SJSA1 (cell line): ENCODE measurements at places on chromosomes 3 and 15.

DNA sequence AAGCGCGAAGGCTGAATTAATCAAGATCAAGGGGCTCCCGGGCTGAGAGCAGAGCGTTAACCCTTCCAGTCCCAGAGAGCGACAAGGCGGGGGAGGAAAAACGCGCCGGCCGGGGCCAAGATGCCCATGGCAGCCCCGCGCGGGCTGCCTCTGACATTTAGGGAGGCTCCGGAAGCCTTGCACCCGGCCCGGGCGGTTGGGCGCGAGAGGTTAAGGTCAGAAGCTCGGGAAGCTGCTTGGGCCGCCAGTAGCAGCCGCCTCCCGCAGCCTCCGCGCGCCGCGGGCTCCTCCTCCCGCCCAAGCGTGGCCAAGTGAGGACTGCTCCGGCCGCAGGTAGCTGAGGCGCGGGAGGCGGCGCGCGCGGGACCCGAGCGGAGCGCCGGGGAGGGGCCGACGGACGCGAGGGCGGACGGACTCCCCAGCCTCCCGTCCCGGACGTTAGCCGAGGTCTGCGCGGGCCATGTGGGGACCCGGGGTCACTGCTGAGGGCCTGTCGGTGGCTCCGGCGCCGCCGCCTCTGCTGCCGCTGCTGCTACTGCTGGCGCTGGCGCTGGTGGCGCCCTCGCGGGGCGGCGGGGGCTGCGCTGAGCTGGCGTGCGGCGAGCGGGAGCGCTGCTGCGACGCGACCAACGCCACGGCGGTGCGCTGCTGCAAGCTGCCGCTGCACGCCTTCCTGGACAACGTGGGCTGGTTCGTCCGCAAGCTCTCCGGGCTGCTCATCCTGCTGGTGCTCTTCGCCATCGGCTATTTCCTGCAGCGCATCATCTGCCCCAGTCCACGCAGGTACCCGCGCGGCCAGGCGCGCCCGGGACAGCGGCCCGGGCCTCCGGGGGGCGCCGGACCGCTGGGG lies at the start of gene C3orf80:
Gene C3orf80, plus strand, starts transcription at position 247 of the 850 bp plus-strand sequence. Its CDS starts 214 bp downstream, at position 461.
- peak; percentile 48 for DNase-seq

DNA sequence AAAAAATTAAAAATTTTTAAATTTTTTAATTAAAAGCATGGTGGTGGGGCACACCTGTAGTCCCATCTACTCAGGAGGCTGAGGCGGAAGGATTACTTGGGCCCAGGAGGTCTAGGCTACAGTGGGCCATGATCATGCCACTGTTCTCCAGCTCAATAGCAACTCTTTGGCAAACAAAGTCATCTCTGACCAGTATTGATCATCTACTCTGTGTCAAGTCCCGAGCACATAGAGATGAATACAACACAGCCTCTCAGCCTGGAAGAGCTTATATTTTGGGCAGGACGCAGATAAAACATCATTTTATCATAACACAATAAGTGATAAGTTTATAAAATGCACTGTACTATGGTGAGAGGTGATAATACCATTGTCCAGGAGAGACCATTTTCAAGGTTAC lies 281.6 kb upstream of the GADL1 start:
- no peak for DNase-seq

GRCh38 chr3:32596909-32597369 lies 26.3 kb upstream of the DYNC1LI1 start:
- no peak for DNase-seq

DNA sequence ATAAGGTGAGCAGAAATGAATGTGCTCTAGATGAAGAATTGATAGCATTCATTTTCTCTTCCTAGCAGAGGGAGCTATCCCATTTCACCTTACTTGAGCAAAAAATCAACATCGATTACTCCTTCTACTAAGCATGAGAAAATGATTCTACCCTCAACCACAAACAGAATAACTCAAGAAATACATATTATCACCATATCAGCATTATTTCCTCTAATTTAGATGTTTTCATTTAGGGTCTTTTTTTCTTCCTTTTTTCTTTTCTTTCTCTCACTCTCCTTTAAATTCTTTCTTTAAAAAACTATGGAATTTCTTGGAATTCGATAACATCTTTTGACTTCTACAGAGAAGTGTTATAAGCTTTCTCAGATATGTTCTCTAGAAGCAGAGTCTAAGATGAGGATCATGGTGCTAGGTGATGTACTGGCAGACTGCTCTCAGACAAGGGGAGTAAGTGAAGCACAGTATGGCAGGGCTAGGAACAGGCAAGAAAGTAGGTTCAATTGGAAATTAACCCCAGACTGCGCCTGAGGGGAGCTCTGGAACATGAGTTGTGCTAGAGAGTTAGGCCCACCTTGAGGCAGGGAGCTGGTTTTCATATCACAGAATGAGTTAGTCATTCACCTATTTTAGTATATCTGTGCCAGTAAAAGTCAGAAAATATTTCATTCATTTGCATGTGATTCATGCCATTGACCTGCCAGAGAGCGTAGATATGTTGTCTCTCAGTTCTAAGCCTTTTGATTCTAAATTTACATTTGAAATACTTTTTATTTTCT lies 279.2 kb upstream of the KCNH8 start:
- no peak for DNase-seq

GRCh38 chr3:57826952-57827723 lies 71.0 kb downstream of the SLMAP start:
- DNase-seq, result no peak

DNA sequence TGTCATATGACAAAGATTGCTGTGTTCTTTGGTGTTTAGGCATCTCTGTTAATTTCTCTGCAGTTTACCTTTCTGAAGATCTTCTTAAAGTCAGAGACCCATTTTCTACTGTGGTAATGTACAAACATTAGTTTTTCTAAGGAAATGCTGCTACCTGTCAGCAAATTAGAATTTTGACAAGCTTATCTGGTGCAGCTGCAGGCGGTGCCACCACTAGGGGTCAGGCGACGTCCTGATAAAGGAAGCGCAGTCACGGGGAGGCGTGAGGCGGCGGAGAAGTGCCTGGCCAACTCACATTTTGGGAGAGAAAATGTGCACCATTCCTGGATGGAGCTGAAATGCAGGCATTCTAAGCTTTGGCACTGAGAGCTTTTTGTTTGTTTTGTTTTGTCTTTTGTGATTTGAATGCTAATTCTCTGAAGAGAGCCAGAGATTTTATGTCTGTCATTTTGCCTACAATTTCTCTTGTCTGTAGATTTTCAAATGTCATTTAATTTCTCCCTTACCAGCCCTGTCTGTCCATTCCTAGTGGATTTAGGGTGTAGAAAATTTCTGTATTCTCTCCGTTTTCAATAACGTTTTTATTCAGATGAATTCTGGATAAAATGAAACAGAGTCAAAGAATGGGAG lies 24.9 kb upstream of the SIAH2 start:
- DNase-seq, result peak; percentile 34

DNA sequence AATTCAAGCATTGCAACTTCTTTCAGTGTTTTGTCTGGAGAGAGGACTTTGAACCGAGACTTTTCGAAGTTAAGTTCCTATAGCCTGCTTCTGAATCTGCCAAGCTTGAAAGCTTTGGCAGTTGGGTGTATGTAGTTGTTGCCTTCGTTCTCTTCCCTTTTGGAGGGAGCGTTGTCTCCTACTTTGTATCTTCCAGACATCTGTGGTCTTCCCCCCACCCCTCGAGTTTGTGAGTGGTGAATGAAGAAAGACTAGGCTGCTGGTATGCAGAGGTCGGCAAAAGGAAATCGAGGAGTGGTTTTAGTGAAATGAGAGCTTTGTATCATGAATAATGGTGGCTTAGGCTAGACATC lies 1.3 kb downstream of the CTNNB1 start:
- DNase-seq, result no peak

- no peak for DNase-seq
Measured at GRCh38 chr15:95168951-95169431, 937.6 kb downstream of the MCTP2 start.

- no peak for DNase-seq
Measured at GRCh38 chr3:55907616-55908015, 420.5 kb upstream of the WNT5A start.

DNA sequence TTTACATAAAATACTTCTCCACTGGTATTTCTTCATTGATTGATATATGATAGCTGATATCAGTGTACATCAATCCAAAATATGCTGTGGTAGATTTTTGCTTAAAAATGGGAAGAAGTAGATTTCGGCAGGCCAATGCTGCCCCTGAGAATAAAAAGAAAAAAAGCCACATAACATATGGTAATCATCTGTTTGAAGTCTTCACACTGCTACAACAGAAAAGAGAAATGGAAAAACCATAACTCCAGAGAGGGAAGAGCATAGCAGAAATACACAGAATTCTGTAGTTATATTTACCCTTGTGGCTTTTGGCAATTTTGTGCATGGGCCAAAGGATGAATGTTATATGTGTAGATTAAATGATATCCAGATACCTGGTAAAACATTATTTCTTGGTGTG lies 143.1 kb upstream of the KCNMB2 start:
- no peak for DNase-seq

DNA sequence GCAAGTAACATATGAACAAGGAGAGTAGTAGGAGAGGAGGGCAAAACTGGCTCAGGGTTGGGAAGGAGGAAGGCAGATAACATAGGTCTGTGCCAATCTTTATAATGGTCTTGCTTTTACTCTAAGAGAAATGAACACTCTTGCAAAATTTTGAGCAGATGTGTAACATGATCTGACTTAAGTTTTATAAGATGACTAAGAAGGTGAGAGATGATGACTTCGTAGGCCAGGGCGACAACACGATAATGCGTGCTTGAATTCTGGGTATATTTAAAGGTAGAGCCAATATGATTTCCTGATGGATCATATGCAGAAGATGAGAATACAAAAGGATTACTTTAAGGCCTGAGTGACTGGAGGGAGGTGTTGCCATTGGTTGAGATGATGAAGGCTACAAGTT lies 265.4 kb upstream of the KCNMB2 start:
- no peak for DNase-seq

GRCh38 chr3:30289766-30290165 lies 316.6 kb upstream of the TGFBR2 start:
- DNase-seq, result no peak

GRCh38 chr15:29090617-29091466 lies 178.8 kb downstream of the NSMCE3 start:
- no peak for DNase-seq

DNA sequence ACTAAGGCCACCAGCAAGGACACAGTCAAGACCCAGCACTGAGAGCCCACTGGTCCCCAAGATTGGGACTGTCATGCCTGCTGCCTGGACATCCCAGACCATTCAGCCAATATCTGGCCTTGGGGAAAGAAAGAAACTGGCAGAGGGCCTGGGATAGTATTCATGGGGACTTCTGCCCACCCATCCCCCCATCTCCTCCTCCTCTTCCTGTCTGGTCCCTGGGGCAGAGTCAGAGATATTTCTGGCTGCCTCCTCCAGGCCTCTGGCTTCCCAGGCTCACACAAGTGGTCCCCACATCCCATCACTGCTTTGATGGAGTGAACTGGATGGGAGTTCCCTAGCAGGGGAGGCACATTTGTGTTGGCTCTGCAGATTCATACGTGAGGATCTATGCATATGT lies 4.2 kb upstream of the RASL12 start:
- no peak for DNase-seq

DNA sequence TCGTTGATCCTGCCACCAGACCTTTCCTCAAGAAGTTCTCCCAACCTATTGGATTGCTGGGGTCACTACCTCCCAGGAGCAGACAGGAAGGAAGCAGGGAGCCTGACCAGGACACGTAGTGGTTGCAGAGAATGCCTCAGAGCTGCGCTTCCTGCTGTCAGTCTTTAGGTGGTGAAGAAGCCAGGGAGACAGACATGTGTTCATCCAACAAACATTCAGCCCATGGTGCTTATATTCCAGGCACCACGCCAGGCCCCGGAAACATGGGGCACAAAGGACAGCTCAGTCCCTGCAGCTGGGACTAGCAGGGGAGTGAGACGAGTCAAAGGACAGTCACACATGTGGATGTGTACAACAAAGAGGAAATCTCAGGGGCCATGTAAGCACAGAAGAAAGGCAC lies 26.0 kb upstream of the CORO2B start:
- peak; percentile 57 for DNase-seq

- no peak for DNase-seq
Measured at GRCh38 chr15:100169615-100170290, 172.0 kb downstream of the ADAMTS17 start.

DNA sequence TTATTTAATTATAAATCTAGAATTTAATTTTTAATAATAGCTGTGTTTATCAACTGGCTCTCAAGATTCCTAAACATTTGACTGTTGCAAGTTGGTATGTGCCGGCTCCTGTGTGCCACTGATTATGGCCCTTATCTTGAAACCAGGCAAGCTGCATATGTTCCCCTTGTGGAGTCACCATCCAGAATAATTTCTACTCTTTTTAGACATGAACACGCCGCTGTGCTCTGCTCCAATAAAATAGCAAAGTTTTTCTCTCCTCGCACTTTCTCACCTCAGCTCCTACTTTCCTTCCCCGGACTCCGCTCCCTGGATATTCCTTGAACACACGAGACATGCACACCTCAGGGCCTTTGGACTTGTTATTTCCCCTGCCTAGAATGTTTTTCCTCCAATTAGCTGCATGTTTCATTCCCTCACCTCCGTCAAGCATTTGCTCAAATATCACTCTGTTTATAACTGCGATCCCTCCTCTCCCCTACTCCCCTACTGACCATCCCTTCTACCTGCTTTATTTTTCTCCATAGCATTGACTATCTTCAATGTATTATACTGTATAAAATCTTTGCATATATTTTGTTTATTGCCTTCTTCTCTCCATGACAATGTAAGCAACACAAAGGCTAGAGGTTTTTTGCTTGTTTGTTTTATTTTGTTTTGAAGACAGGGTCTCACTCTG lies 26.1 kb upstream of the ERICH6 start:
- no peak for DNase-seq

DNA sequence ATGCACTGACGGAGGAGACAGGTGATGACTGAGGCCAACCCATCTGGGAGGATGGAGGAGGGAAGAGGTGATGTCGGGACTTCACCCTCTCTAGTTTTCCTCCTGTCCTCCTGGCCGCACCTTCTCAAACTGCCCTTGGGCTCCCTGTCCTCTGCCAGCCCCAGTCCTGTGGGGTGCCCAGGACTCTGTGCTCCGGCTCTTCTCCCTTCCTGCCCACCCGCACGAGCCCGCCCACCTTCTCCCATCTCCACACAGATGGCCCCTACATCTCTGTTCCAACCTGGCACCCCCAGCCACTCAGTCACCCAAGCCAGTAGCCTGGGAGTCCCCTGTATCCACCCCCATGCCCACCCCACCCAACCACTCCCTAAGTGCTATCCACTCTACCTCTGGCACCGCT lies 206.7 kb upstream of the LINGO1 start:
- no peak for DNase-seq

GRCh38 chr15:88708655-88709054 lies 69.8 kb downstream of the ISG20 start:
- no peak for DNase-seq

- DNase-seq, result peak; percentile 65
Measured at GRCh38 chr15:64634576-64635498, 140.6 kb downstream of the RBPMS2 start.

DNA sequence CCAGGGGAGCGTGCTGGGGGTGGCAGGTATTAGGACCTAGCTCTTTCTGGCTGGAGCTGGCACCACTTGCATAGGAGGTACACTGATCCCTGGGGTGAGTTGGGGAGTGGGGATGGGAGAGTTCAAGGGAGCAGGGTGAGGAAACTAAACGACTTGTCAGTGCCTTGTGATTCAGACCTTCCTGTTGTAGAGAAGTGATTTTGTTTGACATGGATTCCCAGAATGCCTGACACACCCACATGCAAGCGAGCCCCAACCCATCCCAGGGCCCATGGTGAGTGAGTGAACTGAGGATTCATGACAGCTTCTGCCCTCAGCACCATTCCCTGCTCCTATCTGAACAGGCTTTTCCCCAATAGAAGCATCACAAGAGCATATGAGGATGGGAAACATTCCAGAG lies 15.6 kb upstream of the UBE2Q2 start:
- no peak for DNase-seq
